ENCODE measurements at places on chromosomes 7 and 10.

DNA sequence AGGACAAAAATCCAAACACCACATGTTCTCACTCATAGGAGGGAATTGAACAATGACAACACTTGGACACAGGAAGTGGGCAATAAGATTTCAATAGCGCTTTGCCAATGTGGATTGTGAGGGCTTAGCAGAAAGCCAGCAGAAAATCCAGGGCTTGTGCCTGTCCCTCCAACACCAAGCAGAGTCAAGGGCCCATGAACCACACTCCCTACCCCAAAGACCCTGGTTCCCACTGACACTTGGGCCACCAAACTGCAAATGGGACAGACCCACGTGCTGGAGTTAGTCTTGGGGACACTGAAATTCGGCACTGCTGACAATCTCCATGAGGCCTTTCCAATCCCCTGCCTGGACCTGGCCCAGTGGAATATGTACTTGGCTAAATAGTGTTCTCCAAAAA lies 67.0 kb downstream of the GRID1 start:
- no peak for DNase-seq

DNA sequence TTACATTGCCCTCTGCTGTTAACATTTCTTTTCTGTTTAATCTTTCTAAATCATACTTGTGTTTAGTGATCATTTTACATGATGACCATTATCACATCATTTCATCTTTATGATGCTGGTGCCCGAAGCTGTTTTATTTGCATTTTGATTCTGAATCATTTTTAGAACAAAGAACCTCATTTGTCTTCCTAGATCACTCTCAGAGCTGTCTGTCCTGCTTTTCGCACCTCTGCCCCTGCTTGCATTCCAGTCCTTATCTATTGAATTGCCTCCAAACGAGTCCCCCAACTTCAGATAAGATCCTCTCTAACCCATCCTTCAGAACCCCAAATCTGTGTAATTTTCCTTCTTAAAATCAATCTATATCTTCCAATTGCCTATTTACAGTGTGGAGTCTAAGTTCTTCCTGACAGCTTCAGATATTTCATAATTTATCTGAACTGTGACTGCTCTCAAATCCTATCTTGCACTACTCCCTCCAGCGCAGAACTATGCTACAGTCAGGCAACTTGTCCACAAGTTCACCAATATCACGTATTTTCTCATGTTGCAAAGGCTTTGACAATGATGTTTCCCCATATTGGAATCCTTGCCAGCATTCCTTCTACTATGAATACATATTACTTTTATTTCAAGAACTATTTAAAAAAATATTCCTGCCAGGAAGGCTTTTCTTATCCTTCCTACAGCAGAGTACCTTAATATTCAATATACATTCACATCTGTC lies 346.5 kb upstream of the CACNA2D1 start:
- DNase-seq, result no peak

- no peak for DNase-seq
Observed at GRCh38 chr10:53361281-53361680, 588.7 kb upstream of the MBL2 start.

GRCh38 chr10:6763423-6763822 lies 183.3 kb upstream of the PRKCQ start:
- no peak for DNase-seq

- no peak for DNase-seq
Observed at GRCh38 chr7:154451480-154452457, 399.6 kb downstream of the DPP6 start.

DNA sequence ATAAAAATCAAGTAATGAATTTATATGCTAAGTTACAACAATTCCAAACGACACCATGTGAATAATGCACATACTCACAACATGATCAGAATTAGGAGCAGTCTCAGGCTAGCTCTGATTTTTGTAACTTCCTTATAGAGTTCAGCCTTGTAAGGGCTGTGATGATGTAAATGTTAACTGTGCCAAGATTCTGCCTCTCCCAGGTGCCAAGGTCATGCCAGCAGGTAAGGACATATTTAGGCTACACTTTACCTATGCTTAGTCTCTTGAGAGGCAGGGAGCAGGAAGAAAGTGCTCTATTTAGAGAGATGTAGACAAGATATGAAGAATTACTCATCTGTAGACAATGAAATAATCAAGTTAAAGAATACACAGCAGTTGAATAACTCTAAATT lies 53.6 kb upstream of the AGR3 start:
- DNase-seq, result no peak

DNA sequence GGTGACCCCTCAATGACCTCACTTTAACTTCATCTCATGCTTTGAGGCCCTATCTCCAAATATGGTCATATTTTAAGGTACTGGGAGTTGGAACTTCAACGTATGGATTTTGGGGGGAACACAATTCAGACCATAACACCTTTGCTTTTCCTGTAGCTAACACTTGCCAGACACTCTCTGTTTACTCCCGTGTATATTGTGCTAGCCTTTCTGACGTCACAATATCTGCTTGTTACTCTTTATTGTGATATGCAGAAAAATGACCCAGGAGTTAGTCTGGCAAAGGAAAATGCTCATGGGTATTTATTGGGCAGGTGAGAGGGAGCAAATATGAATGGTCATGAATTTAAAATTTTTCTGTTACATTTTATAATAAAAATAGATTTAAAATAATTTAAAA lies 45.7 kb upstream of the KCND2 start:
- no peak for DNase-seq

DNA sequence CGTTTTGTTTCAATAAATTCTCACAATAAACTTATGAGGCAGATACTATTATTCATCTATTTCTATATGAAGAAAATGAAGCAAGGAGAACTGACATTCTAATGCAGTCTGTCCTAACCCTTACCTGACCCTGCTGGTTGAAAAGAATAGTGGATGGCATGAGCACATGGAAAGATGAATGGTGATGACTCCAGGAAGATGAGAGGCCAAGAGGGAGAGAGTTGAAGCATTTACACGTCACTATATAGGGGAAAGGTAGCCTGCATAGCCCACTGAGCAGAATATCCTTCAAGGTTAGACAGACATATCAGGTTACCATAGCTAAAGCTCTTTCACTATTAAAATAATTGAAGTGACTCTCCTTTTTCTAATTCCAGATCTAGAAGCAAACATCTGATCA lies 163.9 kb upstream of the CDK1 start:
- DNase-seq, result no peak

DNA sequence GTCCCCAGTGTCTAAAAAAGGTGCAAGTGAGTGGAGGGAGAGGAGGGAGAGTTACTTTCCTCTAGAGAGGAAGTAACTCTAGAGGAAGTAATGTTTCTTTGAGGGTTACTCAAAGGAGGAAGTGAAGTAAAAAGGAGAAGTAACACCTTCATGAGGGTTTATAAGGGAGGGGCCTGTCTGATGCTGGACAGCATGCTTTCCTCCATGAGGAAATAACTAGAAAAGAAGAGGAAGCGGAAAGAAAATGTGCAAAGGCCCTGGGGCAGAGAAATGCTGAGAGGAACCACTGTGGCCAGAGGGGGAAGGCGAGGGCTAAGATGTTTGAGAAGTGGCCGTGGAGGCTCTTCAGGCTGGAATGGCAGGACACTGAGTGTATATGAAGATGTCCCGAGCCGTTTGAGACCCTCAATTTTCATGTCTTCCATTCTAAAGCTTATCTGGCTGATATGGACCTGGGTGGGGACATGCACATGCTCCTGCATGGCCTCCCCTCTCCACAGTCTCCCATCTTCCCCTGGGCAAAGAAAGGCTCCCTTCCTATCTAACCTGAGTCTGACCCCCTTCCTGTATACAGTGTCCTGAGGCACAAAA lies 3.4 kb upstream of the SLC18A2 start:
- no peak for DNase-seq

GRCh38 chr7:27146491-27147198 lies 929 bp downstream of the HOXA6 start:
- no peak for DNase-seq

DNA sequence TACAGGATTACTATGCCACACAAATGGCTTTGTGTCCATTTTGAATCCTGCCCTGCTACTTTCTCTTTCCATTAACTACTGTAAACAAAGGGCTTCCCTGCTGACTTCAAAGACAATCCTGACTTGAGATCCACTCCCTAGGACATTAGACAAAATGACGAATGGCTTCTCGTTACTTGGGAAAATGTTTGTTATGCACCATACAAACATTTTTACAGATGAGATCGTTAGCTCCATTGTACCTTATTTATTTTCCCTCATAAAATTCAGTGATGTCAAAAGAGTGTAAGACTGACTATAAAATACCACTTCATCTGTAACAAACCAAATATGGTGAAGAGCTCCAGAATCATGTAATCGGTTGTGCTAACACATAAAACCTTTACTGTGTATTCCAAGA lies 121.8 kb downstream of the CD36 start:
- DNase-seq, result no peak

- DNase-seq, result no peak
Observed at GRCh38 chr7:71349682-71350481, 217.9 kb downstream of the GALNT17 start.

GRCh38 chr10:107169516-107169915 lies 5.0 kb upstream of the SORCS1 start:
- no peak for DNase-seq

GRCh38 chr7:98702021-98702420 lies 84.9 kb downstream of the NPTX2 start:
- no peak for DNase-seq

DNA sequence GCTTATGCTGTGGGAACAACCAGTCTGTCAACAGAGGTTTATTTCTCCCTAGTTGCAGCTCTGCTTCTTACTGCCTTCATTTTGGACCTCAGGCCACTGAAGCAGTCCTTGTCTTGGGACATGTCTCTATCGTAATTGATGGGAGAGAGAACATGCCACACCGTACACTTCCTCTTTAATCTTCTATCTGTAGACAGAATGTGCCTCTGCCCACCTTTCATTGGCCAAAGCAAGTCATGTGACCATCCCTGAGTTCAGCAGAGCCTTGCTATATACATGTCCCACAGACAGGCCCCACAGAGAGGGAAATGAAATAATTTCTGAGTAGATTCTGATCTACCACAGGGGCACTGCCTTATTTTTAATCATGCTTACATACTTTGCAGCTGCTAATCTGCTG lies 98.0 kb downstream of the KCND2 start:
- no peak for DNase-seq

DNA sequence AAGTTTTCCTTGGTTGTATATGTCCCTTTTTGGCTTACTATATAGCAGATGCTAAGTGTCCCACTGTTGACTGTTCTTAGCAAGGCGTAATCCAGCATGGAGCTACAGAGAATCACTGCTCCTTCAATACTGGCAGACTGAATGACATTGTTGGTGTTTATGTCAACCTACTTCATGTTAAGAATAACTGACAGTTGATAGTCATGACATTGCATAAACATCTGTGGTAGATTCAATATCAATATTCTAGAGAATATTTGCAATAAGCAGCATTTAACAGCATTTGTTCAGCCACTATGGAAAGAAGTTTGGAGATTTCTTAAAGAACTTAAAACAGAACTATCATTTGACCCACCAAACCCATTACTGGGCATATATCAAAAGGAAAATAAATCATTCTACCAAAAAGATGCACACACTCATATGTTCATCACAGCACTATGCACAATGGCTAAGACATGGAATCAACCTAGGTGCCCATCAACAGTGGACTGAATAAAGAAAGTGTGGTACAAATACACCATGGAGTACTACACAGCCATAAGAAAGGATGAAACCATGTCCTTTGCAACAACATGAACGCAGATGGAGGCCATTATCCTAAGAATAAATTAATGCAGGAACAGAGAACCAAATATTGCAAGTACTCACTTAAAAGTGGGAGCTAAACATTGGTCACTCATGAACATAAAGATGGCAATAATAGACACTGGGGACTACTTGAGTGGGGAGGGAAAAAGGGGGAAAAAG lies 88.7 kb downstream of the IMMP2L start:
- DNase-seq, result no peak

Data from T1000 (cell line).